Stimulated activated CD8-positive, alpha-beta memory T cell treated with anti-CD3 and anti-CD28 coated beads, Interleukin-7, amount 100 ng/mL, for 1 hour (primary cell): ENCODE measurements at places on chromosomes 2 and 18.

DNA sequence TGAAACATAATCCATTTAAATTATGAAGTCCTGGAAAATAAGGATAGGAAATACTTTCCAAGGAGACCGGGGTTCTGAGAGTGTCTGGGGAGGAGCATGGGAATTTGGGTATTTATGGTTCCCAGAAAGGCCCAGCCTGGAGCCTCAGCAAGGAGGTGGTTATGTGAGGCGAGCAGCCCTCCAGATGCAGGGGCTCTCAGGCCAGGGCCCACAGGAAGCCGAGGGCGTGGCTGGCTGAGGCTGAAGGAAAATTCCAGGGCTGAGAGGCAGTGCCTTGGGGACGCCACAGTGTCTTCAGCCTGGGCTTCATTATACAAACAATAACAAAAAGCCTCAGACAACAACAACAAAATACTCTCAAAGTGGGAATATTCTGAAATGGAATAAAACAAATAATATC, 86.9 kb upstream of the SERPINE2 start:
- DNase-seq = no peak

DNA sequence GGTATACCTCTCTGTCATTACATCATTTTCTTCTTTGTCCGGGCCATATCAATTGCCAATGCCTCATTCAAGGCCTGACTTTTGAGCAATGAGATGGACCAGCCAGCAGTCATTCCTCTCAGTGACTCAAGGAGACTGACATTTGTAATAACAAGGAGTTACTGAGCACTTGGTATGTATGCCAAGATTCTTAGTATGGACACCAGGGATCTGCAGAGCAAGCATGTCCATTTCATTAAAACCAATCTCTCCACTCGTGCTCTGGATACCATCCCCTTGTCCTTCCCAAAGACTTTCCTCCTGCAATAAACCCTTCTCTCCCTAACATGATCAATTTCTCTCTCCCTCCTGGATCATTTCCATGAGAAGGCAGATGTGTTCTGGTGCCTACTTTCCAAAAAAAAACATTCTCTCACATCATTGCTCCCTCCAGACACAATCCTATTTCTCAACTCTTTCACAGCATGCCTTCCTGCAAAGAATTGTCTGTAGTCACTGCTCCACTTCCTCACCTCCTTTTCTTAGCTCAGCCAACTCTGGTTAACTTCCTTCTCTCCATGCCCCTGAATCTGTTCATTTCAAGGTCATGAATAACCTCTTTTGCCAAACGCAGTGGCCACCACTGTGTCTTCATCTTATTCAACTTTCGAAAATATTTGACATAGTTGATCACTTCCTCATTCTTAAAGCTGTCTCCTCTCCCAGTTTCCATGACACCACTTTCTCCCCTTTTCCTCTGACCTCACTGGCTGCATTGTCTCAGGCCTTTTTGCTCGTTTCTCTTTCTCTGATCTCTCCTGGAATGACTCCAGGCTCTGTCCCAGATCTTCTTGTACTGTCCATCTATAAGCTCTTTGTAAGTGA, 102.8 kb upstream of the CYP1B1 start:
- no peak for DNase-seq

GRCh38 chr18:74097803-74098202, 49.8 kb downstream of the FBXO15 start:
- DNase-seq = no peak

GRCh38 chr2:183866666-183867065, 731.7 kb upstream of the ZNF804A start:
- no peak for DNase-seq

GRCh38 chr2:133919285-133919684, 334.6 kb upstream of the MGAT5 start:
- DNase-seq = no peak

- no peak for DNase-seq
Measured at GRCh38 chr2:174681099-174682006, 82.9 kb downstream of the CHRNA1 start.

DNA sequence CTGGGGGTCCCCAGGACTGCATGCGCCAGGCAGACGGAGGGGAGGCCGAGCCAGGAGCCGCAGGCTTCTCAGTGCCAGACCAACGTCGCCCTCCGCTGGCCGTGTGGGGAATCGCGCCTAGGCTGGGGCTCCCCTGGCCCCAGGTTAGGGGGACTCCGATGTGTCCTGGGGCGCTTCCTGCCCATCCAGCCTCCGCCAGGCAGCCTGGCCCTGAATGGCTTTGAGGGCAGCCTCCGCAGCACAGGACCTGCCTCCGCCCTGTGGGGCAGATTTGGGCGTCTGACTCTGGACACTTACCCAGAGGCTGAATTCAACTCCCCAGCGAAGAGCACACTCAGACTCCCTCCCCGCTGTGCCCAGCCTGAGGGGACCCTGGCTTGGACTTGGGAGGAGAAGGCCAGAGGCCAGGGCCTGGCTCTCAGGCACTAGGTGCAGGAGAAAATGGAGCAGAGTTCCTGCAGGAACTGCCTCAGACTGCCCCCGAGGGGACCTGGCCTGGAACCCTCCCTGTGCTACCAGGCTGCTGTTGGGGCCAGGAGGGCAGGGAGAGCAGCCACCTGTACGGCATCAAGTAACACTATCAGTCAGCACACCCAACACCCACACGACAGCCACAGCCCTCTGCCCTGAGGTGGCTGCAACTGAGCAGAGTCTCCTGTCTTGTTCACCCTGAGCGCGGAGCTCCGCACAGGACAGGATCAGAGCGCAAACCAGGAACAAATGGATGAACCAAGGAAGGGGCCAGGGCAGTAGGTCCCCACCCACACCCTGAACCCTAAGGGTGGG, 597 bp upstream of the TEKT4 start:
- no peak for DNase-seq

GRCh38 chr18:60649107-60649506, 276.5 kb upstream of the MC4R start:
- DNase-seq = no peak

DNA sequence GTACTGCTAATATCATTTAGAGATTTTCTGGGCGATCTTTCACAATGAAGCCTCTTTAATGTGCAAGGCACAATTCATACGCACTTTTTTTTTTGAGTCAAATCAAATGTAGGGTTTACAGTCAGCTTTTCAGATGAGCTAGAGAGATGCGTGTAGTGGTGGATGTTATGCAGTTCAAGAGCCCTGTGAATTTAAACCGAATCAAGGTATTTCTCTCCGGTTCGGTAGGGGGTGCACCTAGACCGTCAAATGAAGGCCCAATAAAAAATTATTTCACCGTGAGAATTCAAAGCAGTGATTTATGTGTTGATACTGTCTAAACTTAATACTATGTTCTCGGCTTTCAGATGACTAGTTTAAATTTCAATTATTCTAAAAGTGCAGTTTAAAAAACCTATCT, 1.1 kb downstream of the PTH2R start:
- no peak for DNase-seq

DNA sequence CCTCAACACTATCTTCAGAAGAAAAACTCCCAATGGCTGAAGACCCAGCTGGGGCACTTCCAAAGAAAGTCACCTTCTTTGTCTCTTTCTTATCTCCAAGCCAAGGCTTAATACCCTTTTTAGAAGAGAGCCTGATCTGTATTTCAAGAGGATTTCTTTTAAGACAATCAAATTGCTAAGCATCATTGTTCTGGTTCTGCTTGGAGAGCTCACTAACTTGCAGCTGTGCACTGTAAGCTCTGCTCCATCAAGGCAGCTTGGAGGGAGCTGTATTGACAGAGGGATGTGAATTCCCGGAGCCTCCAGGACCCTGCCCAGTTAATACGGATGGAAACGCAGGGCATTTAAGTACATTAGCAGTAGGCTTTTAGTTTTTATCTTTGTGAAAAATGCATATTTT, 253.1 kb downstream of the TDRD15 start:
- DNase-seq = no peak

DNA sequence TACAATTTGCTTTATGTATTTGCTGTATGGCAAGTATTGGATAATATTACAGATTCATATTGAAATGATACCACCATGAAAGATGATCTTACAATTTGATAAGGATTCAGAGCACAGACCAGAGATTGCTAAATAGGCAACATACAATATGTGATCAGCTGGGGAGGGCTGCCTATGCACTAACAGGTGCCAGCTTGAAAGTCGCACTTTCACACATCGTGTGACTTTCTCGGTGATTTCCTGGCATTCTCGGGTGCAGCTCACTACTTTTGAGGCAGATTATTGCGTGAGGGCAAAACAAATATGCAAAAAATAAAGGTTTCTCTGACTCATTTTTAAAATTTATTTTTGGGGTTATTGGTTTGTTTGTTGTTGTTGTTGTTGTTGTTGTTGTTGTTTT, 36.0 kb downstream of the RBMS1 start:
- no peak for DNase-seq

- DNase-seq = no peak
Measured at GRCh38 chr2:152481881-152482583, 147.1 kb downstream of the FMNL2 start.

DNA sequence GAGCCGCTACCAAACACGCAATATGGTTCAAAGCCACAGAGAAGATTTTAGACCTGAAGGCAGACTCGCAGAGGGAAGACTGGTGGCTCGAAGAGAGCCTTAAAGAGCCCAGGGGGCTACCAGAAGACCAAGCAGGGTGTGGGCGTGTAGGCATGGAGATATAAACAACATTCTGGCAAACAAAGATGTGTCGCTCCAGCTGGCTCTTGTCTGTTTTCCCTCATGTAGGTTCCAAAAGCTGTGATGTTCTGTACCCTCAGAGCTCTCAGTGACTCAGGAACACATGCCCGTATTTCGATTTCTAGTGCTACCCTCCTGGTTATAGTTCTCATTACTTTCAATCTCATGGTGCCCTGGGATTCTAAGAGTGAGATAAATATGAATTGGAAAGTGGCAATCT, 44.5 kb downstream of the DOCK10 start:
- DNase-seq = no peak

GRCh38 chr2:221596192-221596591, 24.1 kb upstream of the EPHA4 start:
- no peak for DNase-seq

GRCh38 chr2:158718851-158719250, 76.3 kb upstream of the DAPL1 start:
- DNase-seq = no peak

DNA sequence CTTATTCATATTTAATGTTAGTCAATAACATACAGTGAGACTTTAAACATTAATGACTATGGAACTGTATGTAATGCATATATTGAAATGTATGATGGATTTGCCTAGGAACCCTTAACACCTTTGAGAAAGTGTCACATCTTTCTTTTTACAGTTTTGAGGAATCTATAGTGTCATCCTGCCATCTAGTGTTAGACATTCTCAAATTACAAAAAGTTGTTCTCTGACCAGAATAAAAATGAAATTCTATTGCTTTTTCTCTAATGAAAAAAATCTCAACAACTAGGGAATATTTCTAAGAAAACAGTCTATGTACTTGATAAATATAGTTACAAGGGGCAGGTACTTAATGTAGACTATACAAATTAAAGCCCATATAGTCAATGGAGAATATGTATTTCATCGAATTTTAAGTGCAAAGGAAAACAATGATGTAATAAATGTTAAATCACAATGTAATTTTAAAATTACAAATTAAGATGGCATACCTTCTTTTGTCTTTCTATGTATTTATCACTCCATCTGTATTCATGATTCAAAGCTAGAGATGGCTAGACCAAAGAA, 5.1 kb upstream of the CALCRL start:
- DNase-seq = no peak

GRCh38 chr18:59038295-59039039, 101.2 kb upstream of the SEC11C start:
- no peak for DNase-seq

GRCh38 chr2:27032495-27033252, at the start of gene TMEM214:
Gene TMEM214, plus strand, starts transcription at chr2:27032965. Its CDS starts 51 bp downstream, at chr2:27033016.
- peak; percentile 54 for DNase-seq

- no peak for DNase-seq
Measured at GRCh38 chr18:54673936-54674335, 82.9 kb downstream of the DYNAP start.

GRCh38 chr2:23487735-23488492, 102.9 kb downstream of the KLHL29 start:
- no peak for DNase-seq

GRCh38 chr2:33204945-33205344, 258.2 kb downstream of the LTBP1 start:
- DNase-seq = no peak

DNA sequence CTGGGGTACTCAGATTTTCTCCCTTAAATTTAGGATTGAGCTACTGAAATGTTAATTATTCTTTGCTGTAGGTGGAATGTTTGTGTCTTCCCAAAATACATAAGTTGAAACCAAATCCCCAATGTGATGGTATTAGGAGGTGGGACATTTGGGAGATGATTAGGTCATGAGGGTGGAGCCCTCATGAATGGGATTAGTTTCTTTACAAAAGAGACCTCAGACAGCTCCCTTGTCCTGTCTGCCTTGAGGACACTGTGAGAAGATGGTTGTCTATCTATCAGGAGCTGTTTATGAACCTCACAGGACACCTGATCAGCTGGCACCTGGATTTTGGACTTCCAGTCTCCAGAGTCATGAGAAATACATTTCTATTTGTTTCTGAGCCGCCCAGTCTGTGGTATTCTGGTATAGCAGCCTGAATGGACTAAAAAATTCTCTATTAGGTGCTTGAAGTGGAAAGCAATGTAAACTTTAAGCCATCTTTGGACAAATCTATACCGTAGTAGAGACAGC, 99.2 kb upstream of the UXS1 start:
- no peak for DNase-seq

GRCh38 chr2:121099329-121100290, 185.4 kb downstream of the TFCP2L1 start:
- no peak for DNase-seq

- no peak for DNase-seq
Measured at GRCh38 chr18:78782951-78783563, 196.6 kb upstream of the SALL3 start.

GRCh38 chr2:17539611-17540092, 844 bp upstream of the VSNL1 start:
- no peak for DNase-seq

DNA sequence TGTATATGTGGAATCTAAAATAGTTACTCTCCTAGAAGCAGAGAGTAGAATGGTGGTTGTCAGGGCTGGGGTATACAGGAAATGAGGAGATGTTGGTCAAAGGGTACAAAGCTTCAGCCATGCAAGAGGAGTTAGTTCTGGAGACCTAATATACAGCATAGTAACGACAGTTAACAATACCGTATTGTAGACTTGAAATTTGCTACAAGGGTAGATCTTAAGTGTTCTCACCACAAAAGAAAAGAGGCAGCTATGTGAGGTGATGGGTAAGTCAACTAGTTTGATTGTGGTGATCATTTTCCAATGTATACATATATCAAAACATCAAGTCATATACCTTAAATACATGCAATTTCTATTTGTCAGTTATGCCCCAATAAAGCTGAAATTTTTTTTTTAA, 98.2 kb upstream of the CYP1B1 start:
- DNase-seq = no peak

DNA sequence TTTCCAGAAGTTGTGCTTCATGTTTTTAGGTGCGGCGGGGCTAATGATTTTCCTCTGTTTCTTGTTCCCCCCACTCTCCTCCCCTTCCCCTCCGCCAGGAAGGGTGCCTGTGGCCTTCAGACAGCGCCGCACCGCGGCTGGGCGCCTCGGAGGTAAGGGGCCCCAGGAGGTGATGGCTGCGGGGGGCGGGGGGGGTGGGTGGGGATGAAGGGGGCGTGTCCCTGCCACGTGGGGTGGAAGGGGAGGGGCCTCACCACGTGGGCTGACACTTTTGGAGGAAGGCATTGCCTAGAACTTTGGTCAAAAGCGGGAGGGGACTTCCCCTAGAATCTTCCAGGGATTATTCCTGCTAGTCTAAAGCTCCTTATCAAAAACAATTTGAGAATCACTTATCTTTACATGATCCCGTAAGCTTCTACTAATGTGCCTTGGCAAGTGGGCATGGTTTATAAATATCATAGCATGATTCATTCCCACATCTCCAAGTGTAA, 83.1 kb downstream of the FAM210A start:
- no peak for DNase-seq
